ENCODE measurements at places on chromosomes 1 and 21.

DNA sequence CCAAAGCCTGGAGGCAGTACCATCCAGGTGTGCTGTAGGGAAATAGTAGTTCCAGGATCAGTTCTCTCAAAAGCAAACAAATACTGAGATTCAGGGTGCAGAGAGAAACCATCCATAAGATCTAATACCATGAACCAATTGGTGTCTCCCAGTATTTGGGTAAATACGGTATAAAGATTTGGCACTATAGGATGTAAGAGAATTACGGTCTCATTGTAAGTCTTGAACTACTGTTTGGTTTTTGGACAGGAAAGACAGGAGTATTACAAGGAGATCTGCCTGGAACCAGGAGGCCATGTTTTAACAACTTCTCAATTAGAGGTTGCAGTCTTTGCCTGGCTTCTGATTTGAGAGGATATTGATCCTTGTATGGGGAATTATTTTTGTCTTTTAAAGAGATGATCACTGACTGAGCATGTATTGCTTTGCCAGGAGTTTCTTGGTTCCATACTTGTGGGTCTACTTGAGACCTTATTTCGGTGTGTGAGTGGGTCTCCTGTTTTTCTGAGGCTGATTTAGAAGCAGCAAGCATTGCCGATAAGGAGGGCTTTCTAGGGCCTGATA, 10.2 kb downstream of the AADACL4 start:
- DNase-seq = peak; percentile 31

DNA sequence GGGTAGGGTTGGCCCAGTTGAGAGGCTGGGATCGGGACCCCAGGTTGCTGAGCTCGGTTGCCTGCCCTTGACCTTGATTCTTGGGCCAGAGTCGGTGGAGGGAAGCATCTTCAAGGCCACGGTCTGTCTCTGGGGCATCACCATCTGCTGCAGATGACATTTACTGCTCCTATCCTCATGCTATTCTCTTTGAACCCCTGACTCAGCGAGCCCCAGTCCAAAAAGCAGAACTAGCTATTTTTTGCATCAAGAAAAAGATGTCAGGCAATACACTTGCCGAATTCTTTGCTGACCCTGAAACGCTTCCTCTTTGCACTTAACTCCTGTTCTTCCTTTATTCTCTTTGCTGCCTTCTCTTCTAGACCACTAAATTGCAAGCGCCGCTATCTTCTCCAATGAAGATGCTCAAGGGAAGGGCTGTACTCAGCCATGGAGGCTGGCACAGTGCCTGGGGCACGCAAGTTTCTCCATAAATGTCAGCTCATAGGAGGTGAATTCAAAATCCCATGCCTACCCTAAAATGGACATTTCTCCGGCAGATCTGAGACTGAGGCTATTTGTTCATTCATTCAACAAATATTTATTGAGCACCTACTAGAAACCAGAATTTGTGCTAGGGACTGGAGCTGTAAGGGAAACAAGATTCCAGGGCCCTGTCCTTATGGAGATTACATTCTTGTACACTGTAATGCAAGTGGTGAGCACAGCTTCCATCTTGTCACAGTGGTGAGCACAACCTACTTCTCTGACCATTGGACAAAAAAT, 20.5 kb upstream of the CAPZB start:
- DNase-seq = no peak

- DNase-seq = peak; percentile 43
Measured at GRCh38 chr1:3924825-3925220, 24.8 kb upstream of the C1orf174 start.

DNA sequence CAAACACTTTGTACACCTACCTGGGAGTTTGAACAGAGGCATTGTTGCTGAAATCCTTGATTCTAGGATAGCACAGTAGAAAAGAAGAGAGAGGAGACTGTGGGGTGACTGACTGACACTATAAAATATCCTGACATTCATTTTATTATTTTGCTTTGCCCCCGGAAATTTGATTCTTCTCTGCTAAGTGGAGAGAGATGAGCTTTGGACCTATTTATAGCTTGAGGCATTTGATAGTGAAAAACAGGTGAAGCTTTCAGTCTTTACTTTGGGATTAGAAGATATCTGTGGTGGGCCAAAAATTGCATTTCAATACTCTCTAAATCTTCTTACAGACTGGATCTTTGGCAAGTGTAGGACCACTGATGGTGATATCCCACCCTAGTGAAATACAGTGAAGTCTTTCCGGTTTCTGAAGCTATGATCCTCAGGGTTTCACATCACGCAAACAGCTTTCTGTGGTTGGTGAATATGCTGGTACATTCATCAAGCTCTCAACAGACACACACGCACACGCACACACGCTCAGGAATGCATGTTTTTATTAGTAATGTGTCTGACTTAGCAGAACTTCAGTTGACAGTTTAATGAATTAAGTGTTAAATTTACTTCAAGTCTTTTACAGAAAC, at the start of gene AMPD1:
AMPD1 (minus strand) TSS at position 117 of the 629 bp plus-strand sequence; CDS start at position 42, 75 bp downstream.
- DNase-seq = no peak

DNA sequence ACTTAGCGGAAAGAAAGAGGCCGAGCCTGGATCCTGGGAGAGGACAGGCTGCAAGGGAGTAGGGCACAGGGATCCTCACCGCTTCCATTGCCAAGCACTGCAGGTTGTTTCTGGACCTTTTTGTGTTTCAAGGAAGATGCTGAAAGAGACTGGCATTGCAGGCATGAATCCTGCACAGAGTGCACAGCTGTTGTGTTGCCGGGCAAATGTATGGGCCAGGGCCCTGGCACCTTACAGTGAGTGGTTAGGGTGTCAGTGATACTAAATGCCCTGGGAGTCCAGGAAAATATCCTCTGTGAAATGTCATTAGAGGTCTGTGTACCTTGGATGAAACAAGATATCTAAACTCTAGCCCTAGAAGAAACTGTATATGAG, 145.5 kb upstream of the FGGY start:
- no peak for DNase-seq

- no peak for DNase-seq
Measured at GRCh38 chr21:25405984-25406383, 201.3 kb downstream of the MRPL39 start.

Data from H4 (cell line).